ENCODE measurements at places on chromosomes 6 and 20.

DNA sequence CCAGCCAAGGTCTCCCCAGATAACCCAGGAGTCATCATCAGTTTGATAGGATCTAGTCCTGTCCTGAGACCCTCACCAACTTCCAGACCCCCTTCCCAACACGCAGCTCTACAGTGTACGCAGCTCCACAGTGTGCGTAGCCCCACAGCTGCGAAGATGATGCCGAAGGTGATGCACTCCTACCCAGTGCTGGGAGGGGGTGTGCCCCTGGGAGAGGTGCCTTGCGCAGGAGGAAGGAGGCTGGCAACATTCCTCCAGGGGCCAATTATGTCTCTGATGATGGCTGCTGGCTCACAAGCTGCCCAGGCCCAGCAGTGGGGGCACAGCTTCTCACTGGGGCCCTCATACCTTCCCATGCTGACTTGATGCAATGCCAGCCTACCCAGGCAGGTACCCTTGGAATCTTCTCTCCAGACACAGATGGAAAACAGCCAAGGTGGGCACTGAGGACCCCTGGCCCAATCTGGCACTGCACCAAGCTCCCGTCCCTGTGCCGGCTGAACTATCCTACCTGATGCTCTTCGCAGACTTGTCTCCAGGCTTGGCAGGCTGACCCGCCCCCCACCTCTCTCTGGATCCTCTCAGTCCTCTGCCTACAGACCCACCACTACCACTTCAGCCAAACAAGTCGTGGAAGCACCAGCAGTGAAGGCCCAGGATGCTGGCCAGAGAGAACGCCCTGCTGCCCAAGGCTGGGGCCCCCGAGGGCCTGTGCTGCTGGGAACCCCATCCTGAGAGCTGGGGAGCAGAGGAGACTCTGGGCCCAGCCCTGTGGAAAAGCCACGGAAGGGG is 1.4 kb downstream of the ZNF512B start:
- DNase-seq, result no peak

DNA sequence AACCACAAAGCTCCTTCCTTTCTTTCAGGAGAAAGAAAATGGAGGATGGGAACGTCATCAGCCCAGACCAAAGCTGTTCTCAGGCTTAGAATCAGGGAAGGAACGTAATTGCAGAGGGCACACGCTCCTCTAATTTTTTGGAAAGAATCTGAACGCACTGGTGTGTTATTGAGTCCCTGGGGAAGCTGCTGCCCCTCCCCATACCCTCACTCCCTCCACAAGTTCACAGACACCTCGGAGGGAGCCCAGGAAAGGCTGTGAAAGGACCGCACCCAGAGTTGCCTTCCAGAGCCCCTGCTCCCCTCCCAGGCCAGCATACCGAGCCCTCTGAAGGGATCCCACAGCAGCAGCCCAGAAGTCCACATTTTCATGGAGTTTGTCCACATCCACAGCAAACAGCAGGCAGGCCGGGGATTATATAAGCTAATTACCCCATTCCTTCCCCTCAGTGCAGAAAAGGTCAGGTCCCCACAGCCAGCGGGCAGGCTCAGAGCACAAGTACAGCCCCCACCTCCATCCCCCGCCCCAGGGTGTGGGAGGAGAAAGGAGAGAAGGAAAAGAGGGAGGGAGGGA is 53.7 kb downstream of the ANKRD60 start:
- DNase-seq, result no peak

GRCh38 chr20:38126932-38127621 is 38.0 kb downstream of the TGM2 start:
- DNase-seq, result no peak

GRCh38 chr6:125210667-125211066 is 57.1 kb downstream of the TPD52L1 start:
- no peak for DNase-seq

DNA sequence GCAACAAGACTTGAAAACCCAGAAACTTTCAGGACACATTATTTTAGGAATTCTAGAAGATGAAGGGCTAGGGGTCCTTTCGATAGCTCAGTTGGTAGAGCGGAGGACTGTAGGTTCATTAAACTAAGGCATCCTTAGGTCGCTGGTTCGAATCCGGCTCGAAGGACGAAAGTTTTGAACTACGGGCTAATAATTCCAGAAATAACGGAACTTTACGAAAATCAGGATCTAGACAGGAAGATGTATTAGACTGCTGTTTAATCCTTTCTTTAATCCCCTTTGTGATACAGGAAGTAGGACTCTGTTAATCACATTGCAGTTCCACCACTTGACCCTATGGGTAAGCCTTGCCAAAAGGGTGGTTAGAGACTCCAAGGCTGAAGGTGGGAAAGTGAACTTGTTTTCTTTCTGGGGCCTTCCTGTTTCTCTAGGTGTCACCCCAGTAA is 21.2 kb upstream of the ABT1 start:
- no peak for DNase-seq

DNA sequence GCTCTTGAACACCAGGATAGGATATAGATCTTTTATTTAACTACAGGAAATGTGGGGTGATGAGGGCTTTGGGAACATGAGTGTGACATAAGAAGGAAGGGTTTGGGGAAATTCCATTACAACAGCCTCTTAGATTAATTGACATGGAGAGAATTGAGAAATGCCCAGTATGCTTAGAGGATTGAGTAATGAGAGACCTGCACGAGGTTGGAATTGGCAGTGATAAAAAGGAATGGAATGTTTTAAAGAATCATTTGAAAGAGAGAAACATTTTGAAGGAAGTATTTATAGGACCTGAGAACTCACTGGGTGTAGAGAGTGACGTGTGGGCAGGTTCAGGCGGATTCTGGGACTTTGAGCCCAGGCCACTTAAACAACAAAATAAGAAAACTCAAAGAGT is 227.0 kb downstream of the BMP2 start:
- DNase-seq, result no peak

DNA sequence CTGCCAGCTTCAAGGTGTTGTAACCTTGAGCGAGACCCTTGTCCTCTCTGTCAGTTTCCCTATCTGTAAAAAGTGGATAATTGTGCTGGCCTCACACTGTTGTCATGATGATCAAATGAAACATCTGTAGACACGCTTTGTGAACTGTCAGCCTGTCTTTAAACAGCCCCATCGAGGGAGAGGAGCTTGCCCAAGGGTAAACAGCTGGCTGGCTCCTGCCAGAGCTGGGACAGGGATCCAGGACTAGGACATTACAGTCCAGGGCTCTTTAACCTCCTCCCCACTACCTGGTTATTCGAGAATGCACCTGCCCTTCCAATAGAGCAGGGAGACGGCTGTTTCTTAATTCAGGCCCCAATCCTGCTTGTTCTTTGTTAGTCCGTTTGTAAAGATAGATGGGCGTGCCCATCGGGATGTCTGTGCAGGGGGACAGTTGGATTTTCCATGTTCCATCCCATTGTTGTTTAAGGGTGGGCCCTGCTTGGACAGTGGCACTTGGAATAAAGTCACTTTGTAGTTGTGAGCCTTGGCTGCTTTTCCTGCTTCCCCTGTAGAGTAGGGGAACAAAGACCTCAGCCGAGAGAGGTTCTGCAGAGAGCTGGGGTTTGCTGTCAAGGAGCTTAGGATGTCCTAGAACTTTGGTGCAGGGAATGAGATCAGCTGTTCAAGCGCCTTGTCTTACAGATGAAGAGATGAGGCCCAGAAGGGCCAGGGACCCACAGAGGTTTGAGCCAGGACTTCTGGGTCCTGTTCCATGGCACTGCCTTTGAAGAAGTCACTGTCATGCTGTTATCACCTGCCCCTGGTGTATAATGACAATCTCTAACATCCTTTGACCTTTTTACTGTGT is 77.9 kb upstream of the MYL9 start:
- DNase-seq, result no peak

Measured in stimulated activated CD4-positive, alpha-beta T cell treated with anti-CD3 and anti-CD28 coated beads, Interleukin-15, amount 100 ng/mL, for 1 hour (primary cell).